ENCODE measurements at places on chromosomes 13 and 19.
A peak's percentile ranks its signal among the peaks of the same experiment; 100 is the strongest.

GRCh38 chr13:45584816-45585215 lies 30.7 kb downstream of the ERICH6B start:
- DNase-seq = no peak

DNA sequence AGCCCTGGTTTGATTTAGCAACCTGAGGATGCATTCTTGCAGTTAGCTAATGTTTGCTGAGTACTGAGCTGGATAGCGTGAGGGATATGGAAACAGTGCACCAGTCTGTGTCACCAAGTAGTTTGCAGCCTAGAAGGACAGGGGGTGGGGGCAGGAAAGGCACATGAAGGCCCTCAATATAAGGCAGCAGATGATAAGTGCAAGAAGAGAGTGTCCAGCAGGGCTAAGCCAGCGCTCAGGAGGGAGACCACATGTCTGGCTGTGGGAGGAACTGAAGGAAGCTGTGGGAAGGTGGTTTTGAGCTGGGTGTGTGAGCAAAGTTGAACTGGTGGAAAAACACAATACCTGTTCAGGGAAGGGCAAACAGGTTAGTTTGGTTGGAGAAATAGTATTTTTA lies 1.7 kb downstream of the CXCL17 start:
- DNase-seq = no peak

DNA sequence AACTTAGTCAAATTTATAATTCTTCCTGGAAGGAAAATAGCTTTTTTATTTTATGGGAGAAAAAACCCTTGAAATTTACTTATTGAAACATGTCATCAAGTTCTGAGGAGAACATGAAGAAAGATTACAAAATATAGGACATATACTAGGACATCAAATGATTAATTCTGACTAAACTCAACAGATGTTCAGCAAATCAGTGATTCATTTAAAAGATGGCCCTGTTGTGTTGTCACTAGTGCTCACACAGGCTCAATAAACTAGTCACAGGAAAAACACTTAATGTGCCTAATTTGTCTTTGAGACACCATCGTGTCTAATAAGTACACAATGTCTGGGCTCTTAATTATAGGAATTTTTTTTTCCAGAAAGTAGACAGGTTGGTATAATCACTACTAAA lies 223.8 kb upstream of the TMTC4 start:
- no peak for DNase-seq

- DNase-seq = no peak
Observed at GRCh38 chr19:44202470-44202869, 9.9 kb upstream of the ZNF227 start.

GRCh38 chr19:48392860-48393558 lies 459 bp upstream of the GRIN2D start:
- no peak for DNase-seq

DNA sequence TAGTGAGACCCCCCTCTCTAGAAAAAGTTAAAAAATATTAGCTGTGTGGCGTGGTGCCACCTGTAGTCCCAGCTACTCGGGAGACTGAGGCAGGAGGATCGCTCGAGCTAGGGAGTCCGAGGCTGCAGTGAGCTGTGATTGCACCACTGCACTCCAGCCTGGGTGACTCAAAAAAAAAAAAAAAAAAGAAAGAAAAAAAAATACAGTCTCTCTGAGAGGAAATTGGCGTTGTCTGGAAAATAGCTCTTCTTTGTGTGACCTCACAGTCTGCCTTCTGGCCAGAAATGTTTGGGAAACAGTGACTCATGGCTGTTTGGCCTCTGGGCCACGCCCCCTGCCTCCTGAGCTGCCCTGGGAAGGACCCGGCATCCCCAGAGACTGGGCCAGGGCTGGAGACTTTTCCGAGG lies 10.7 kb downstream of the MARCHF2 start:
- no peak for DNase-seq

GRCh38 chr13:78198821-78199220 lies 280.2 kb upstream of the EDNRB start:
- DNase-seq = no peak

GRCh38 chr19:49672131-49672919 lies 4.7 kb upstream of the PRMT1 start:
- DNase-seq = peak; percentile 80

GRCh38 chr13:58452123-58452623 lies 820.6 kb downstream of the PCDH17 start:
- DNase-seq = no peak

GRCh38 chr19:33628921-33629825 lies 7.4 kb downstream of the CHST8 start:
- DNase-seq = no peak

DNA sequence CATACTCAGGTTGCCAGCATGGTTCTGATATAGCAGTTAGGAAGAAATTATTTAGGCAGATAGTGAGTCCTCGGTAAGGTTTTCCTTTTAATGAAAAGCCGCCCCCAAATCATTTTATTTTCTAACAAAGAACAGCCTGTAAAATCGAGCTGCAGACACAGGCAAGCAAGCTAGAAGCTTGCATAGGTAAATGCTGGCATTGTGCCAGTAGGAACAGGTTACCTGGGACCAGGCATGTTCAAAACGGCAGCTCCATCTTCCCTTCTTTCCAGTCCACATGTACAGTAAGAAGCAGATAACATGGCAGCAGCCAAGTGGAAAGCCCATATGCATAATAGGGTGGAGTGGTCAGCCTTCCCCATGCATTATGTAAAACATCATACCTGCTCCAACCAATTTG lies 71.1 kb downstream of the UGGT2 start:
- no peak for DNase-seq

DNA sequence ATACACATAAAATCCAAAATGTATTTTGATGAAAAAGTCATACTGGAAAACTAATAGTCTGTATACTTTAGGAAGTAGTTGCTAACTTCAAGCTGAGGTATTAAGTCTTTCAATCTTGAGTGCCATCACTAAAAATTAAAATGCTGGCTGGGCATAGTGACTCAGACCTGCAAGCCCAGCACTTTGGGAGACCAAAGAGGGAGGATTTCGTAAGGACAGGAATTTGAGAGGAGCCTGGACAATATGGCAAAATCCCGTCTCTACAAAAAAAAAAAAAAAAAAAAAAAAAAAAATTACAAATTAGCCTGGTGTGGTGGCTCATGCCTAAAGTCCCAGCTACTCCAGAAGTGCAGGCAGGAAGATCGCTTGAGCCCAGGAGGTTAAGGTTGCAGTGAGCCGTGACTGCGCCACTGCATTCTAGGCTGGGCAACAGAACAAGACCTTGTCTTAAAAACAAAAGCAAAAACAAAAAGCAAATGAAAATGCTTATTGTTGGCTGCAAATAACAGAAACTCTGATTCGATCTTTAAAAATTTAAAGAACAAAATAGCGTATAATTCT lies 1994.2 kb upstream of the PCDH20 start:
- DNase-seq = no peak

- no peak for DNase-seq
Observed at GRCh38 chr13:24119626-24120508, 40.7 kb upstream of the SPATA13 start.

- DNase-seq = no peak
Observed at GRCh38 chr13:32121316-32121715, 89.7 kb downstream of the FRY start.

DNA sequence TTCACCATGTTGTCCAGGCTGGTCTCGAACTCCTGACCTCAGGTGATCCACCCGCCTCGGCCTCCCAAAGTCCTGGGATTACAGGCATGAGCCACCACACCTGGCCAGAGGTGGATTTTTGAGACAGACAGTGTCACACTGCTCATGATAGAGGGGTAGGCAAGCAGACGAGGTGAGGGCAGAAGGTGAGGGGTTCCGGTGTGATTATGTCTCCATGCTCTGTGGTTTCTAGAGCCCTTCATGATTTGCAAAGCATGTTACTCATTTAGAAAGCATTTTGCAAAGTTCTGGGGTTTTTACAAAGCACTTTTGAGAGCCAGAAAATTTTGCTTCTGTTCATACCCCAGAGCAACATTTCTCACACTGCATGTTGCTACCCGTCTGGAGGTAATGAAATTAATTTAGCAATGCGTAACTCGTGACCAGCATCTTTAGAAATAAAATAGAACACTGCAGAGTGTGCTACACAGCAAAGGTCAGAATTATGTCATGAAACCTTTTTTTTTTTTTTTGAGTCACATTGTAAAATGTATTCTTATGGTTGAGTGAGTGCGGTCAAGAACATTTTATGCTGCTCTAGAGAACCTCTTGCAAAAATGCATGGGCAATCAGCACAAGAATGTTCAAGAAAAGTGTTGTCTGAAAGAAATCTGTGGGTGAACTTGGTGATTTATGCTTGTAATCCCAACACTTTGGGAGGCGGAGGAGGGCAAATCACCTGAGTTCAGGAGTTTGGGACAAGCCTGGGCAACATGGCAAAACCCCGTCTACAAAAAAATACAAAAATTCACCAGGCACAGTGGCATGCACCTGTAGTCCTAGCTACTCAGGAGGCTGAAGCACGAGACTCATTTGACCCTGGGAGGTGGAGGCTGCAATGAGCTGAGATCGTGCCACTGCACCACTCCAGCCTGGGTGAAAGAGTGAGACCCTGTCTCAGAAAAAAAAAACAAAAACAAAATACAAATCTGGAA lies 58.0 kb downstream of the MAP4K1 start:
- peak; percentile 47 for DNase-seq

- DNase-seq = no peak
Observed at GRCh38 chr19:48994035-48994386, 324 bp downstream of the RUVBL2 start.

DNA sequence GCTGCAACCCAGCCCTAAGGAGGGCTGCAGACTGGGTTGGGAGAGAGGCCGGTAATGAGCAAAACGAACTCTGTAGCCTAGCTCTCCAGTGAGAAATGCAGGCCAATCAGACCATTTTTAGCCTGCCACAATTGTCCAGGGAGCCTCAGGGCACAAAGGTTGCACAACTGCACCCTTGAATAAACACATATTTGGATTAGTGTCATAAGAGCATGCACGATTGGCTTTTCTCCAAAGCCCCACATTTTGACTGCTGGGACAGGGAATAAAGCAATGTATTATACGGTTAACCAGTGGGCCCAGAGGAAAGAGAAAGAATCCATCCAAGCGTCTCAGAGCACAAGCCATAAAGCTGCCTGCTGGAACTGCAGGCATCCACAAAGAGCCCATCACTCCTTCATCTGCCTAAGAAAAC lies 729.4 kb upstream of the SGCG start:
- no peak for DNase-seq

GRCh38 chr19:13839130-13839937 lies 37.6 kb upstream of the NANOS3 start:
- DNase-seq = peak; percentile 78

DNA sequence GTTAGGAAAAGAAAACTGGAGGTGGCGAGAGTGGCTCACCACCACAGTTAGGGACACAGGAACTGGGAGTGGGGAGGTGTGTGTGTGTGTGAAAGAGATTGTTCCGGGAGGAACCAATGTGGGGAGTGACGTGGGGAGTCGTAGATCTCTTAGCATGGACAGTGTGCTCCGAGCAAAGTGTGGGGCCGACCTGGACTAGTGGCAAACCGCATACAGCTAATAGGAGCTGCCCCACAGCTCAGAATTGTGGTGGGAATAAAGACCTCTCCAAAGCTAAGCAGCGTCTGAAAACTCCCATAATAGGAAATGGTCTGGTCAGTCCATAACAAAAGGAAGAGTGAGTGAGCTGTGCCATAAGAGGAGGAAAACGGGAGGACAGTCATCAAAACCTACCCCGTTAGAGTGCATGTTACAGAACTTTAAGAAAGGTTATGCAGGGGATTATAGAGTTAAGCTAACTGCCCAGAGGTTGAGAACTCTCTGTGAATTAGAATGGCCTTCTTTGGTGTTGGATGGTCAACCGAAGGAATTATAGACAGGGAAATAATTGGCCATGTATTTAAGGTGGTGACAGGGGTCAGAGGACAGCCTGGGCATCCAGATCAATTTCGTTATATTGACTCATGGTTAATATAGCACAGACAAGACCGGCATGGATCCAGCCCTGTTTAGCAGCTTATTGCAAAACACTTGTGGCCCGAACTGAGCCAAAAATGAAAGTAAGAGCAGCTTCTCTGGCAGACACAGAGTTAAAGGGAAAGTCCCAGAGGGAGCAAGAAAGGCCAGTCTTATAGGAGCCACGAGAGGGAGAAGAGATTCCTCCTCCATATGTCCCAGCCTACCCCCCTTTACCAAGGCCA lies 8.9 kb upstream of the SLC15A1 start:
- no peak for DNase-seq

GRCh38 chr19:426725-427445 lies 17.9 kb upstream of the C2CD4C start:
- DNase-seq = no peak

GRCh38 chr13:38590230-38590629 lies 96.6 kb upstream of the FREM2 start:
- no peak for DNase-seq

GRCh38 chr19:49766930-49767299 lies at the start of gene AP2A1:
TSS of gene AP2A1 (plus strand) at chr19:49767001. CDS start at chr19:49767134, 133 bp downstream.
- DNase-seq = no peak

- DNase-seq = no peak
Observed at GRCh38 chr13:106302011-106302410, 233.5 kb downstream of the EFNB2 start.

- no peak for DNase-seq
Observed at GRCh38 chr19:23817519-23817918, 58.8 kb upstream of the ZNF681 start.

GRCh38 chr19:33161201-33161600 lies 29.3 kb downstream of the WDR88 start:
- no peak for DNase-seq

GRCh38 chr19:38975214-38975860 lies at the start of gene FBXO17:
TSS of gene FBXO17 (minus strand) at chr19:38975742. CDS start at chr19:38950319, 25,423 bp downstream.
- DNase-seq = no peak

GRCh38 chr13:58048670-58049069 lies 417.1 kb downstream of the PCDH17 start:
- no peak for DNase-seq

GRCh38 chr19:22882797-22883196 lies 50.7 kb downstream of the ZNF723 start:
- no peak for DNase-seq

DNA sequence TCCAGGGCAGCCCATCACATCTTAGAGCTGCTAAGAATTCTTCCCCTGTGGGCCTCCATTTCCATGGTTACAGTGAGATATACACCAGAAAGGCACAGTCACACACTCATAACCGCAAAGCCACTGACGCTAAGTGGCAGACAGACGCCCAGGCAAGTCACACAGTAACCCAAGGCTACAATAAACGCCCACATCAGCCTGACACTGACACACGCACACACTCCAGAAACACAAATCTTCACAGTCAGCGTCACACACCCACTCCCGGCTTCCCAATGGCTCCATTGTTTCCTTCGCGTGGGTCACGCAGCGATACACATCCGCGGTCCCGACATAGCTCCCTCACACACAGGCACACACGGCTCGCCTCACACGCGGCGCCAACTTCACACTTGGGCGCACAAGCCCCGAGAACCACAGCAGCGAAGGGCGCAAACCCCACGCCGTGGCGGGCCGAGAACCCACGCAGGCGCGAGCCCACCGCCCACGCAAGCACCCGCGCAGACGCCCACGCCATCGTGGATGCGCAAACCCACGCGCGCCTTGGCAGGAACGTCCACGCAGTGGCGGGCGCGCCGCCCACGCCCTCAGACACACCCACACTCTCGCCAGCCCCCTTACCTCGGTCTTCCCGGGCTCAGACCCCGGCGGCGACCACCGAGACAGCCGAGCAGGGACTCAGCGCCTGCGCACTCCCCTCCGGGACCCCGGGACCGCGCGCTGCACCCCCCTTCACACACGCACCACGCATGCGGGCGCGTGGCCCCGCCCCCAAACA lies at the start of gene ZNF667:
Gene ZNF667 (minus strand): TSS at position 695 of the 778 bp plus-strand sequence. CDS start 14,975 bp downstream, outside the sequence.
- no peak for DNase-seq

Measured in activated CD4-positive, CD25-positive, alpha-beta regulatory T cell treated with anti-CD3 and anti-CD28 coated beads, Interleukin-2, amount 50 U/mL, for 72 hours (primary cell).